ENCODE measurements at places on chromosomes 1 and 21.

DNA sequence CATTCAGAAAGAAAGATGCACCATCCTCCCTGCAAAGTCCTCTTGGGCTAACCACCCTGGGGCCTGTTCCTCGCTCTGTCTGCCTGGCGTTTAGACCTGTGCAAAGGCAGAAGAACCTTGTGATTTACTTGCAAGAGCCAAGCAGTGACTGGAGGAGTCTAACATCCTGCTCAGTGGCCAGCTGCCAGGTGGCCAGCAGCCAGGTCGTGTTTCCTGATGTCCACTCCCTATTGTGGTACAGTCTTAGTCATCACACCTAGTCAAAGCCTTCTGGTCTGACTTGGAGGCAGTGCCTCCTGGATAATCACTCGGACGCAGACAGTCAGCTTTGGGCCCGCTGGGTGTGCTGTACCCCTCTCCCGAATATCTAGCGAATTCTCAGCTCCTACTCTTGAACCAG lies 118.1 kb downstream of the PGBD5 start:
- peak; percentile 98 for DNase-seq

GRCh38 chr1:179251675-179252074 lies 22.2 kb upstream of the ABL2 start:
- peak; percentile 68 for DNase-seq

- no peak for DNase-seq
Observed at GRCh38 chr1:76124196-76124595, 49.6 kb downstream of the ST6GALNAC3 start.

DNA sequence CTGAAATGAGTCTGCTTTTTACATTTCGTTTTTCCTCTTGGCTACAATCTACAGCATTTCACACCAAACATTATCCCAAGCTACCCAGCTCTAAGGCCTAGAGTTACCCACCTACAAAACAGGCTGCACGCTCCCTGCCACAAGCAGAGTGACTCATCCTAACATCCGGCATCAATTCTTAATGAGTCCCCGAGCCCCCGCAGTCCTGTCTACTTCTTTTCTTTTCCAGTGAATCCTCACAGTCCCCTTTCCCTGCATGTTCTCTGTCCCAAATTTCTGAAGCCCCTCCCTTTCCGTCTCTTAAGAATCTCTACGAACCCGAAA lies 650 bp downstream of the PCNX2 start:
- peak; percentile 56 for DNase-seq

- DNase-seq = no peak
Observed at GRCh38 chr1:229161740-229162139, 109.2 kb upstream of the RAB4A start.

DNA sequence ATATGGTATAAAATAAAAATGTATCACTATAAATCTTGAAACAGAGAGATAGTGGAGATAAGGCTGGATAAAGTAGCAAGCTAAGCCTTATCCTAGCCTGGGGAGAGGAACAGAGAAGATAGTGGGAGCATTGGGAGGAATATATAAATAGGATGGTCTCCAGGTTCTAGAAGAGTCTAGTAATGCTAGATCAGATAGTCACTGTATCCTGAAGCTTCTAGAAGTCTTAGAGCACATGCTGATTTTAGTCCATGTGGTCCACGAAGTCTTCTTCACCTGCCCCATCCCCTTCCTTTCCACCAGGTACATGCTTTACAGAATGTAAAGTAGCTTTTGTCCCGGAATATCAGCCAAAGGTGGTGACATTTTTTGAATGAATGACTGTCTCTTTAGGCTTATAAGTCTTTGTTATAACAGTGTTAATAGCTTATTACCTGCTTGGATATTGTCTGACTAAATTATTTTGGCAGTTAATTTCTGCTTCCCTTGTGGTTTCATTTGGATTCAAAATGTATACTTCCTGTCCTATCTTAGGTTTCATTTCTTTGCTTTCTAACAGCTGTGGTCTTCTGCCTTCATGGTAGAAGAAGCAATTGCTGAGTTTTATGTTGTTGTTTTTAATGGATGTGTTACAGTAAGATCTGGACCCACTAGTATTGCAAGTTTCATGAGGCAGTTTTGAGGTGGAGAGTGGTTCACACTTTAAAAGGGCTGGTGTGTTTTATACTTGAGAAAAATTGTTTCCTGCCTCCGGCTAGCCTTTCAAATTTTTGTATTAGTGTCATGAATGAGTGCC lies 5.9 kb downstream of the SMG7 start:
- no peak for DNase-seq

GRCh38 chr21:43300496-43301408 lies 126.2 kb downstream of the SIK1 start:
- DNase-seq = peak; percentile 52

DNA sequence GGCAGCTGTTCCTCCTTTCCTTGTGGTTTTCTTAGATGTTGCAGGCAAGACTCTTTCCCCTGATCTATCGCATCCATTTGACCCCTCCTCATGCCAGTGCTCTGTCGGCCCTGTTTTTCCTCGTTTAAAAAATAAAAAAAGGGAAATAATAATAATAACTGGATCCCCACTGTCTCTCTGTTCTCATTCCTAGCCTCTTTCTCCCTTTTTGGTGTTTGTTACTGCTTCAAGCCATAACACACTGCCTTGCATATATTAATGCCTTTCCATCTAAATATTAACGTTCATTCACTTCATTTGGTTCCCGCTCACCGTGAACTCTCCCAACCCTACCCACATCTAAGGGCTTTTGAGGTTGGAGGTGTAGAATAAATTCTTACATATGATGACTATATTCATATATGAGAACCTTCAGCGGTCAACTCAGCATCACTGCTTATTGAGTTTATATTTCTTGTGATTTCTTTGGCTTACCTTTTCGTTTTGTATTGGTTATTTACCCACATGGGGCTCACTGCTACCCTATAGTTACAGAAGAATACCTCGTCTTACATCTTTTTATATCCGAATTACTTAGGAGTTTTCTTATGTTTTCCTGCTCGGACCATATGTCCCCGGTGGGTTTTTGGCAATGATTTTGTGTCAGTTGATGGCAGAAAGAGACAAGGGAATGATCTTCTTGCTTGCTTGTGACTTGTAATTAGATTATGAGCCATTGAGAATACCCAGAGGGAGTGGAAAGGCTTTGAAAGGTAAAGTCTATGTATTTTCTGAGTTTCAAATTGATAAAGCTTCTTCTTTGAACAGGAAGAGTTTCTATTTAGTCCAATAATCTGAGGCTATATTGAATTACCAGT lies 805 bp downstream of the ATG4C start:
- DNase-seq = peak; percentile 47

- peak; percentile 71 for DNase-seq
Observed at GRCh38 chr1:58762806-58763205, 21.0 kb downstream of the JUN start.

GRCh38 chr1:59434336-59434735 lies 137.4 kb downstream of the FGGY start:
- DNase-seq = peak; percentile 32

- DNase-seq = no peak
Observed at GRCh38 chr1:117561551-117561950, 44.3 kb upstream of the TENT5C start.

GRCh38 chr1:166122873-166123466 lies 43.8 kb downstream of the FAM78B start:
- no peak for DNase-seq

DNA sequence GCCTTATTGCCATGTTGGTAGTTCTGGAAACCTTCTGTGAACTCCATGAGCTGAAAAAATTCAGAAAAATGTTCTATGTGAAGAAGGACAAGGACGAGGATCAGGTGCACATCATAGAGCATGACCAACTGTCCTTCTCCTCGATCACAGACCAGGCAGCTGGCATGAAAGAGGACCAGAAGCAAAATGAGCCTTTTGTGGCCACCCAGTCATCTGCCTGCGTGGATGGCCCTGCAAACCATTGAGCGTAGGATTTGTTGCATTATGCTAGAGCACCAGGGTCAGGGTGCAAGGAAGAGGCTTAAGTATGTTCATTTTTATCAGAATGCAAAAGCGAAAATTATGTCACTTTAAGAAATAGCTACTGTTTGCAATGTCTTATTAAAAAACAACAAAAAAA lies 57.4 kb downstream of the KCNK1 start:
- DNase-seq = no peak

DNA sequence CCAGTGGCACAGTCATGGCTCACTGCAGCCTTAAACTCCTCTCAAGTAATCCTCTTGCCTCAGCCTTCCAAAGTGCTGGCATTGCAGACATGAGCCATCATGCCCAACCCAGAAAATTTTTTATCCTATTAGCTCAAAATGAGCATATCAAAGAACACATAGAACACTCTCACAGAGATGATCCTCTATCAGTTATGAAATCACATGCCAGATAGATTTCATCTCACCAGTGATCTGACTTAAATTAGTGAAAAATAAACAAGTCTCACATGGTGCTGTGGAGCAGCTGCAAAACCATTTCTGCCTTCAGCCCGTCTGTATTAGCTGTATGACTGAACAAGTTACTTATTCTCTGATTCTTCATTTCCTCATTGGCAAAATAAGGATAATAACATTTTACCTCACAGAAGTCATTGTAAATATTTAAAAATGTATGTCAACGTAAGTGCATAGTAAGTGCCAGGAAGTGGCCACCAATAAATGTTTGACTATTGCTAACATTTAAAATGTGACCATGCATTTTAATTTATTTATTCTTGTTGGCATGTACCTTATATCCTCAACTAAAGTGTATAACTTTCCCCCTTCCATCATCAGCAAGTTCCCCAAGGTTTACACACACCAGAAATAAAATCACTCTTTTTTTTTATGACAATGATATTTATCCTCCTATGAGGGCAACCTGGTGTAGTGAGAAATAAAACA lies 29.0 kb upstream of the SLC19A2 start:
- DNase-seq = no peak

- DNase-seq = peak; percentile 63
Observed at GRCh38 chr21:26918323-26919079, 48.4 kb downstream of the ADAMTS5 start.

DNA sequence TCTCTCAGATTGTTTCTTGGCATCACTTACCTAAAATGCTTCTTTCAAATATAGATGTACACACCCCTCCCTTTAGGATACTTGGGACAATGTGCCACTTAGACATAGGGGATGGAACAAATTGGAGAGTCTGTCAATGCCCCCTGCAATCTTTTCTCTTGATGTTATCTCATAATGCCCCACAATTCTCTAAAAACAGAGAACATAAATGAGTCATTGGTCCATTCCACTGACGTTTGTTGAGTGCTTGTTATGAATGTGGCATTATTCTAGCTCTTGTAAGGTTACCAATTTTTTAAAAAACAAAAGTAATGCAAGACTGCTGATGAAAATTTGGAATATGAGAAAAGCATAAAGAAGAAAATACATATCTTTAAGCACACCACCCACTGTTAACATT lies 5.6 kb upstream of the SMIM11 start:
- no peak for DNase-seq

DNA sequence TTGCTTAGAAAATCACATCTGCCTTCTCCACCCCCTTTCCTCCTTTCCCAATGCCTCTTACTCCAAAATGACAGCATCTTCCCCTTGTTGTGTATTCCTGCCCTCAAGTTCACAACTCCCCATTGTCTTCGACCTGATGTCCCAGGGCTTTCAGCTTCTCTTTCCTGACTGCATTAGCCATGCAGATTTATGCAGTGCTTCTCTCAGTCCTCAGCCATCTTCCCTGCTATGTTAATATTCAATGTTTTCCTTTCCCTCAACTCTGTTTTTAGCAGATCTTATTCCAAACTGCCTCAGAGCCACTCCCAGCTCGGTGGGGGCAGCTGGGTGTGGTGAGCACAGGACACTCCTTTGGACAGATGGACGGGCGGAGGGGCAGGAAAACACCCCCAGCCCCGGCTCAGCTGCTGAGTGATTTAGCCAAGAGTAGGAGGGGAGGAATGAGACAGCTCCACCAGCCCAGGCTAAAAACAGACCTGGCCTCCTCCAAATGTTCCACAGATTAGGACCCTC lies 71.0 kb downstream of the CD2 start:
- DNase-seq = peak; percentile 33

- no peak for DNase-seq
Observed at GRCh38 chr1:198597690-198598430, 41.0 kb upstream of the PTPRC start.

DNA sequence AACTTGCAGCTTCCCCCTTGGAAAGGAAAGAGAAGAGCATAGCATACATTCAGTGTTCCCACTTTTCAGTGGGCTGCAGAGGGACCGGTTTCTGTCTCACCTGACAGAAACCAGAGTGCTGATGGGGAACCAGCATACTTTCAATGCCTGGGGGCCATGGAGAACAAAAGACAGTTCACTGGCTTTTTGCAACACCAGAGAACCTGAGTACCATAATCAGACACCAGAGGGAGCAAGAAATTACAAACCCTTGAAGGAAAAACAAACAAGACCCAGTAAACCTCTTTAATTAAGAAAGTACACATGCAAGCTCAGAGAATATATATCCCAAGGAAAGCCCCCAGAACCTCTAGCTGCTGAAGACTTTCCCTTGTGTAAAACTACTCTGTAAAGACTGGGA lies 51.1 kb downstream of the CSMD2 start:
- peak; percentile 16 for DNase-seq

DNA sequence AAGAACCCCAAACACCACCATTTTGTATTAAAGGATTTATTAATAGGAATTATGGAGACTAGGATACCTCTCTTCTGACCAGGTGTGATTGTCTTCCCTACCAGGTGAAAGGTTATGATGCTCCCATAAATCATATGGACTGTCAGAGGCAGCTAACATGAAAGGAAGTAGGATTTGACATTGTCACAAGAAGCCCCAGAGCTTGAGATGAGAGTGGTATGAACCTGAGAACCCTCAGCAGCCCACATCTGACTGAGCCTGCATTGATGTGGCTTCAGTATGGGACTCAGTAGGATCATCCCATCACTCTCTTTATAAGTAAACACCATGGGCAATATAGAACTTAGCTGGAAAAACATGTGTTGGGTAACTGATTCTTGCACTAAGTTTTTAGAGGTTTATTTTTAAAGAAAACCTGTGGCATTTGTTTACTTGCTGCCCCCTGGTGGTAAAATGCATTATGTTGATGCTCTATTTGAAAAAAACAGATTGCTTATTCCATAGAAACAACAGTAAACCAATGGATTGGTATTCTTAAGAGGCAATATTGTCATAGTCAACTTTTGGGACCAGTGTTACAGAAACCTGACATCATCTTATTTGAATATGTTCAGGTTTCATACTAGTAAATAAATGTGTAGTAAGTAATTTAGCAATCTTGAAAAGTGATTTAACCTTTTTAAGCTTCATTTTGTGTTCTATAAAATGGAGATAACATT lies 16.6 kb upstream of the CACYBP start:
- peak; percentile 74 for DNase-seq

- DNase-seq = no peak
Observed at GRCh38 chr1:194618101-194618500, 1431.7 kb upstream of the B3GALT2 start.

GRCh38 chr1:44685881-44686280 lies 11.4 kb downstream of the ARMH1 start:
- no peak for DNase-seq

DNA sequence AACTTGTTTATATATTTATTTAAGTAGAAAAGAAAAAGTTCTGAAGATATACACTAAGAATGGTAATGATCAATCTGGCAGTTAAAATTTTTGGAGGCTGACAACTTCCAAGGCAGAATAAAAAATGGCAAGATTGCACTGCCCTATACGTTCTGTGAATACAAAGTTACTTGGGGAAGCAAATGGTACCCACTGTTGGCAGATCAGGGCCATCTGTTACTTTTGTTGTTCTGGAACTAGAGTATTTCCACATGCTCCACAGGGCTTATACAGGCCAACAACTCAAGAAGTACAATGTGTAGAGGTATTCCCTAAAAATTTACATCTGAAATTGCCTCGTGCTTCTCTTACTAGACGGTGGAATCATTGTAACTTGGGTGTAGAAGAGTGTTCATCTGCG lies 53.2 kb downstream of the AHCTF1 start:
- no peak for DNase-seq

Measured in cardiac fibroblast (primary cell).